Liver (tissue), 10 donors: ENCODE measurements at places on chromosomes 13 and 19. TPM values are rescaled to one million over a fixed set of nuclear protein-coding genes. Genes with fewer than 3 reads are reported as not detected.

- no peak for DNase-seq
Measured at GRCh38 chr19:28847468-28847867, 365.5 kb downstream of the UQCRFS1 start.

DNA sequence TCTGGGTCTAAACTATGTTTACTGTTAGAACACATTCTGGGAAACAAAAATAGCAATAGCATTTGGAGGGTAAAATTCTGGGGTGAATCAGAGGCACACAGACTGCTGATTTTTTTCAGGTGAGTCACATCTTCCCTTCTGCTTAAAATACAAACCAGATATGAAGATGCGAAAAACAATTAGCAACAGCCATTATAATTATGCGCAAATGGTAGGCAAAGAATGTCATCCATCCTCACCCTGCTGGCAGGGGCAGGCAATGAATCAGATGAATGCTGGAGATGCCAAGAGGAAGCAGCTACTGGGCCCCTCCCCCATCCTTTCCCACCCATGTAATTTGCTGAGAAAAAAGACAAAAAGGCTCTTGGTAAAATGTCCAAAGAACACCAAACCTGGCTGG lies 282.9 kb downstream of the KLF5 start:
- no peak for DNase-seq

DNA sequence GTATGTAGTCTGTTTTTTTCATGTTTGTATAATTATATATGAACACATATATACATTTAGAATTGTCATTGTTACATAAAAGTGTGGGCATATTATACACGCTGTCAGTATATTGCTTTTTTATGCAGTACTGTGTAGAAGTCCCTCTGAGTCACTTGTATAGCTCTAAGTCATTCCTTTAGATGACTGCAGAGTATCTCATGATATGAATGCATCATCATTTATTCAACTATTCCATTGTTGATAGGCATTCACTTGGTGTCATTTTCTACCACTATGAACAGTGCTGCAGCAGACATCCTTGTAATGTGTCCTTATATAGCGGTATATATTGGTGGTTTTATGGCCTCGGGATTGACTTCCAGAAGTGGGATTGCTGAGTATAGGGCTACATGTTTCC lies 15.3 kb downstream of the RFXAP start:
- DNase-seq = no peak

DNA sequence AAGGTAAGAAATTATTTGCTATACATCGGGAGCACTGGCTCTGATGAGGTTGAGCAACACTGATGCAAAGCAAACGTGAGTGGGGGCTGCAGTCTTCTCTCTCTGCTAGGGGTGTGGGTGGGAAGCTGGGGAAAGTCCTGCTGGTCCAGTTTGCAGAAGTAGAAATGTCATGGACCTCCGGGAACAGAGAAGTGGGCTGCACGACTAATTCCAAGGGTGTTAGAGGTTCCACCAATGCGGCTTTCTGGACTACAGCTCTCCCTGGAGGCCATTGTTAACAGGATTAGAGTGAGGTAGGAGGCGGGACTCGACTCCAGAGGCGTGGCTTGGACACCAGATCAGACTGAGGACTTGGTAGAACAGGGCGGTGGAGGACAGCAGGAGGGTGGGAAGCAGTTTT lies 5.7 kb upstream of the FBXO27 start:
- DNase-seq = peak; percentile 40

GRCh38 chr19:20662421-20663105 lies 1.2 kb upstream of the ZNF626 start:
- no peak for DNase-seq

GRCh38 chr19:48836089-48837017 lies at the start of gene HSD17B14:
Gene HSD17B14, minus strand, starts transcription at chr19:48836491. Its CDS starts 80 bp downstream, at chr19:48836411.
- peak; percentile 57 for DNase-seq

GRCh38 chr19:9309974-9310446 lies 372 bp upstream of the ZNF699 start:
- no peak for DNase-seq

DNA sequence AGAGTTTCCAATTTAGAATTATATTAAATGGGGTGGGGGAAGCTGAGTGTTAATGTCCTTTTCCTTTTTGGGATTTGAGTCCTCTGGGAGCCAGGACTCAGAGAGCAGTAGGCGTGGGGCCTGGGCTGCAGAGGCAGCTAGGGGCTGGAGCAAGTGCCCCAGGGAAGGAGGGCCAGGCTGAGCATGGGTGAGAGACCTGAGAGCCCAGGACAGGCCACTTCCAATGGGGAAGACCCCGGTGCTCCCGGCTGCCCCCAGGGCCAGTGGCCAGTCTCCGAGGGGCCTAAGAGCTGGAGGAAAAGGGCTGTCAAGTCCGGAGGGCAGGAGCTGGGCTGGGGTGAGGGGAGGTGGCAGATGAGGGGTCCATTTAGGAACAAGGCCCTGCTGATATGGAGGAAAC lies 371.5 kb downstream of the ZNF536 start:
- peak; percentile 17 for DNase-seq

DNA sequence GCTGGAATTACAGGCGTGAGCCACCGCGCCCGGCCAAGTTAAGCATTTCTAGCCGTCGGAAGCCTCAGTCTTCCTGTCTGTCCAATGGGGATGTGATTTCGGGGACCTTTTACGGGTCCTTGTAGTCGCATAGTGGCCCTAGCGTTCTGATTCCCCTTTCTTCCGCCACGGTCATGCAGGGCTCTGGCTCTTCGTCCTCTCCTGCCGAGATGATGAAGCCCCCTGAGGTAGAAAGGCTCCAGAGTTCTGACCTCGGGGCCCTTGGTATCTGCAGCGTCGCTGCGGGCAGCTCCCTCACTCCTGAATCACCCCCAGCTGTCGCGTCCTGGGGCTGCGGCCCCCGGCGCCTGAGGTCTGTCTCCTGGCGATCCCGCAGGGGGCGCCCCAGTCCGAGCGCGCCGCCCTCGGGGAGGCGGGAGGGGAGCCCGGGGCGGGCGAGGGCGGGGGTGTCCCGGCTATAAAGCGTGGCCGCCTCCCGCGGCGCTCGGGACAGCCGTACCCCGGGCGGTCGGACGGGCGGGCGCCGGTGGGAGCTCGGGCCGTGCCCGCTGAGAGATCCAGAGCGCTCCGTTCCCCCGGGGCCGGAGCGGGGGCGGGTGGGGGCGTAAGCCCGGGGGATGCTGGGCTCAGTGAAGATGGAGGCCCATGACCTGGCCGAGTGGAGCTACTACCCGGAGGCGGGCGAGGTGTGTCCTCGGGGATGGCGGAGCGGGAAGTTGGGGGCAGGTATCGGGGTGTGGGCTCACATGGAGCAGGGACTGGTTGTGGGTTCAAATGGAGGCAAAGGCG lies at the start of gene FOXA3:
Gene FOXA3 (plus strand): TSS at position 487 of the 789 bp plus-strand sequence. CDS start 131 bp downstream, at position 618.
- DNase-seq = peak; percentile 71

DNA sequence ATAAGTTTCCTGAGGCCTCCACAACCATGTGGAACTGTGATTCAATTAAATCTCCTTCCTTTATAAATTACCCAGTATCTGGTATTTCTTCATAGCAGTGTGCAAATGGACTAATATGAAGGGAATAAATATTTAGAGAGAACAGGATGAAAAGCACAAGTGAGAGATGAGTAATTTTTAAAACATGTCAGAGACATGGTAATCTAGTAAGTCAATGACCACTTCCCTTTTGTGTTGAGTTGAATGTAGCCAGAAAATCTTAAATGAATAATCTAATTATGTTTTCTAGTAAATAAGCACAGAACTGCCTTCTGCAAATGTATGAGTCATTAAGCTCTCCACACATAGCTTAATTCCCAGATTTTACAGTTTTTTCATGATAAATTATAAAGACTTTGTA lies 524.1 kb upstream of the SLITRK5 start:
- DNase-seq = no peak

DNA sequence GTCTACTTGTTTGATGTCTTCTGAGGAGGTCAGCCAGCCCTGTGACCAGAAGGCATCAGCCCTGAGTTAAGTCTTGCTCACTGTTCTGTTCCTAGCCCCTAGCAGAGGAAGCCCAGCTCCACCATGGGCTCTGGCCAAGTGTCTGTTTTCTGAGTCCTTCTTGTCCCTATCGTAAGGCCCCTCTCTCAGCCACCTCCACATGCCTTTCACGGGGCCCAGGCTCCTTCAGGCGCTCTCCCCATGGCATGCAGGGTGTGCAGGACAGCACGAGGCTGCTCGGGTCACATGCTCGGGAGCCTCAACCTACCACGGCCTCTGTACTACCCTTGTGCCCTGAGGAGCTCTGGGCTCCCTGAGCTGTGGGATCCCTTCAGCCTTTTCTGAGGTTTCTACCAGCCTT lies 47.8 kb upstream of the LATS2 start:
- DNase-seq = no peak

DNA sequence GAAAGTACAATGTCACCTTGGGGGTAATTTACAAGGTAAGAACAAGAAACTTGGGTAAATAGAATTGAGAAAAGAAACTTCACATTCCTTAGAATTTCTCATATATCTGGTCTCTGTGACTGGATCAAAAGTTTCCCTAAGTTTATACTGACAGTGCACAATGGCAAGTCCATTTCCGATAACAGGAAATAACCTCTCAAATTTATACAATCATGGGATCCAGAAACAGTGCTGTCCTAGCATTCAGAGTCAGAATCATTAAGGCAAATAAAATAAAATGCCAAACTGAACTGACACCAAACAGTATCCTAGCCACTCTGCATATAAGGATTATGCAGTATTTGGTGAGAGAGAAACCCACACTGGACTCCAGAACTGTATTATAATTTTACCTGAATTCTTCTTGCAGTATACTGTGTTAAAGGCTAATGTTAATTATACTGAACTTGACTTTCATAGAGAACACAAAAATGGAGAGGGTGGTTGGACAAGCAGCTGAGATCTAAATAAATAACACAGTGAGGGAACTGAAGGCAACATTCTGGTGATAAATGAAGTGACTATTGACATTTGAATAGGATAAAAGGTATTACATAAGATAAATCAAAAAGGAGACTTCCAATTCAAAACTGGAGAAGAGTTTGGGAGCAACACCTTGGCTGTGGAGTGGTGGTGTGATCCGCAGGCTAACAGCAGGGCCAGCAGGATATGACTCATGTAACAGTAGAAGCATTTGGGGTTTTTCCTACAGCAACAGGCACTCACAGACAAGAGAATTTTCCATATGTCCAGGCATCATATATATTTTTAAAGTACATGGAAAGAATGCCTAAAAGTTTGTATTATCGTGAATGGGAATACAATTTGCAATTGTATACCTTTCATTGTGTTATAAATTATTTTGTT lies 932.5 kb upstream of the MIR17HG start:
- DNase-seq = no peak

- no peak for DNase-seq
Measured at GRCh38 chr19:1245494-1246264, 2.7 kb upstream of the MIDN start.

- no peak for DNase-seq
Measured at GRCh38 chr19:21883516-21883915, 47.5 kb upstream of the ZNF43 start.

GRCh38 chr19:646779-647565 lies 7.3 kb downstream of the FGF22 start:
- DNase-seq = no peak

DNA sequence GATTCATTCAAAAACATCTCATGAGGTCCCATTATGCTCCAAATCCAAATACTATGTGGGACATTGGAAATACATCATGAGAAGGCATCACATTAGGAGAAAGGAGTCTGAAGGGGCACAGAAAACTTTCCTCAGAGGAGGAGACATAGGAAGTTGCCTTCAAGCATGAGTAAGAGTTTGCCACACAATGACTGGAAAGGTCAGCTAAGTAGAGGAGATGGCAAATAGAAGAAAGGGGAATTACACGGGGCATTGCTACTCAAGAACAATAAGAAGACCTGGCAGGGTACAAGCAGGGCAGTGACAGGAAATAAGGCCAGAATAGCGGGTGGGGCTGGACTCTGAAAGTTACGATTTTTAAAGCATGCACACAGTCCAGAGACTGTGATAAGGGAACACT lies 231.6 kb downstream of the SPRY2 start:
- no peak for DNase-seq

DNA sequence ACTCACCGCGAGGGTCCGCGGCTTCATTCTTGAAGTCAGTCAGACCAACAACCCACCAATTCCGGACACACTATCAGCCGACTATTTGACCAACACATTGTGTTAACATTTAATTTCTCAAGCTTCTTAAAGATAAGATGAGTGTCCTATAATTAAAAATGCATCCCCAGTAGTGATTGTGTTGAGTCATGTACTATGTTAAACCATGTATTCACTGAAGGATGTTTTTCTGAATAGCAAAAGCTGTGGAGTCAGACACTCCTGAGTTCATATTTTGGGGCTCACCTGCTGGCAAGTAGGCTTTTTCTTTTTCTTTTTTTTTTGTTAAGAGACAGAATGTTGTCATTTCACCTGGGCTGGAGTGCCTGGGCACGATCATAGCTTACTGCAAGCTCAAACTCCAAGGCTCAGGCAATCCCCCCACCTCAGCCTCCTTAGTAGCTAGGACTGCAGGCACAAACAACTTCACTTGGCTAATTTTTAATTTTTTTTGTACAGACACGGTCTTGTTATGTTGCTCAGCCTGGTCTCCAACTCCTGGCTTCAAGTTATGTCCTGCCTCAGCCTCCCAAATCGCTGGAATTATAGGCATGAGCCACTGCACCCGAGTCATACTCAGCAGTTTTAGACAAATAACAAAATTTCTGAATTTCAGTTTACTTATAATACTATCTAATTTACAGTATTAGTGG lies 606.9 kb downstream of the PCDH9 start:
- DNase-seq = no peak

DNA sequence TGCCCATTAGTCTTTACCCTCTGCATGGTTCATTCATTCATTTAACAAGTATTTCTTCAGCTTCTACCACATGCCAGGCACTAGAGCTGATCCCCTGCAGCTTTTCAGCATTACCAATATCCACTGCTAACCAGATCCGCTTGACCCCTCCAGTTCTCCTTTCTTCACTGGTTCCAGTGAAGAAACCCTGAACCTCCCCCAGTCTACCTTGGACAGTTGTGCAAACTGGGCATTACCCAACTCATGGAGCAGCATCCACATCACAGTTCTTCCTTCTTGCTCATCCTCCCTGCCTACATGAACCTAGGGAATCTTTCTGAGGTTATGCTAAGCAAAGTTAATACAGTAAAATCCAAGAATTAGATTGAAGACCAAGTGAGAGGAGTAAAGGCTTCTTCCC lies 78.7 kb upstream of the SERP2 start:
- DNase-seq = no peak

DNA sequence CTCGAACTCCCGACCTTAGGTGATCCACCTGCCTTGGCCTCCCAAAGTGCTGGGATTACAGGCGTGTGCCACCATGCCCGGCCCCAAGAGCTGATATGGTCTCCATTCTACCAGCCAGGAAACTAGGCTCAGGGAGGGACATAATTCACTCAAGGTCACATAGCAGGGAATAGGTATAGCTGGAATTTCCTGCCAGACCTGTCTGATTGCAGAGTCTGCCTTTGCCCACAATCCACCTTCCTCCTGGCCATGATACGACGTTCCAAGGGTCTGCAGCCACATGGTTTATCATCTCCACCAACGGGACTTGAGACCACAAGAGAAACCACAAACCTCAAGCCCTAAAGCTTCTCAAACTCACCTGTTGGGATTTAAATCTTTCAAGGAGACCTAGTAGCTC lies 32.0 kb downstream of the ZNRF4 start:
- no peak for DNase-seq

GRCh38 chr13:21420706-21421105 lies 38.4 kb downstream of the ZDHHC20 start:
- no peak for DNase-seq

The FREM2 gene
- 0.42 TPM for total RNA-seq

The GJB2 gene
- total RNA-seq = 50.1 TPM

The KLK4 gene
- total RNA-seq = not detected

The IQCN gene
- 0.19 TPM for total RNA-seq

The ZNF99 gene
- total RNA-seq = not detected

The A1BG gene
- 838 TPM for total RNA-seq

The MCEMP1 gene
- total RNA-seq = 0.42 TPM

The RCBTB2 gene
- 5.2 TPM for total RNA-seq

The PSG1 gene
- not detected for total RNA-seq

The FBXL12 gene
- total RNA-seq = 10.3 TPM

The OR10H1 gene
- under 0.01 TPM for total RNA-seq
